ENCODE measurements at places on chromosomes 4 and X. TPM values are rescaled to one million over a fixed set of nuclear protein-coding genes. Genes with fewer than 3 reads are reported as not detected.

DNA sequence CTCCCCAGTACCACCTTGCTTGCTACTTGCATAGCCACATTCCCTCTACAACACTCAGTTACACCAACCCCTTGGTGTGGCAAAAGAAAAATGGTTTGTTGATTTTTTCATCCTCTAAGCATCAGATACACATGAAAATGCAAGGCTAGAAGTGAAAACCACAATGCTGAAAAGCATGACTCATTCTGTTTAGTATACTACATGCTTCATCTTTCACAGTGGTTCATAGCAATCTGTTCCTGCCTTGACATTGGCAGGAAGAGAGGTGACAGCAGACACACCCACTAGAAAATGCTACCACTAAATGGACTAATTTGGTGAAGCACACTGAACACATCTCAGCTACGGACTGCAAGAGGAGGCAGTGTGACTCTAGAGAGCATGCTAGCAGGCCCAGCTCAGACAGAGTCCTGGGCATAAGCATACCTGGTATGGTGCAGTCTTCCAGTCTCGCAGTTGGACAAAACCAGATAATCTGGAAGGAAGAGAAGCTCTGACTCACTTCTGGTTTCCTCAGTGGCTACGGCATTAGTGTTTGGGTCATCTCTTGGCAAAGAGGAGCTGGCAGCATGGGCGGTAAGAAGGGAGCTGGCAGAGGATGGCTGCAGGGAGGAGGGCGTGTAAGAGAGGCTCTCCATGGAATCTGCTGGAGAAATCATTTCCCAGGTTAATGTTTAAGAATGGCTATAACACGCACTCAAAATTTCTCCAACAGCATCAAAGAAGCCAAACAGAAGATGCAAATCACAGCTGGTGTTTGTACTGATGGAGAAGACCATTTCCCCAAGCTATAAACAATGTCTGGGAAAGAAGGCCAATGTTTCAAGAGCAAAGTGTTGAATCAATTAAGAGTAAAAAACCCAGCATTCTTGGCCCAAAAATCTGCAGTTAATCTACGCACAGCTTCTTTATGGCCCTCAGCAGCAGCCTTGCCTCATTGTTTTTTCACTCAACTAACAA, 37.8 kb downstream of the GAB3 start:
- no peak for DNase-seq

DNA sequence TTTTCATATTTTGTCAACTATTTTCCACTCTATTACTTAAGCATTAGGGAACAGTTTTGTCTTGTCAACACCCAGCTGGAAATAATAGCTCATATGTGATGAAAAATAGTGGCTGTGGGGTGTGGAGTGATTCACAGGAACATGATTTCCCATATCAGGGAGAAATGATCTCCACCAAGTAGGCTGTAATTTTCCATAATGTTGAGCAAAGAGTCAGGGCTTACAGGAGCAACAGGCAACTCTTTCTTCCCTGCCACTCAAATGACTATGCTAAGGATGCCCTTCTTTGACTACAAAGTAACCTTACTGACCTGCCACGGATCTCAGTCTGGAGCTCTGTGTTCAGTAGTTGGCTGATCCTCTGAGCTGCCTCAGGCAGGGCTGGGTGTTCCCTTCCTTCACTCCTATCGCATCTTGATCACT, 90.0 kb upstream of the GATB start:
- no peak for DNase-seq

DNA sequence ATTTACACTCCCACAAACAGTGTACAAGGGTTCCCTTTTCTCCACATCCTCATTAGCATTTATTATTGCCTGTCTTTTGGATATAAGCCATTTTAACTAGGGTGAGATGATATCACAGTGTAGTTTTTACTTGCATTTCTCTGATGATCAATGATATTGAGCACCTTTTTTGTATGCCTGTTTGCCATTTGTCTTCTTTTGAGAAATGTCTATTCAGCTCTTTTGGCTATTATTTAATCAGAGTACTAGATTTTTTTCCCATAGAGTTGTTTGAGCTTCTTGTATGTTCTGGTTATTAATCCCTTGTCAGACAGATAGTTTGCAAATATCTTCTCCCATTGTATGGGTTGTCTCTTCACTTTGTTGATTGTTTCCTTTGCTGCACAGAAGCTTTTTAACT, 190.6 kb downstream of the MAGEB17 start:
- no peak for DNase-seq

DNA sequence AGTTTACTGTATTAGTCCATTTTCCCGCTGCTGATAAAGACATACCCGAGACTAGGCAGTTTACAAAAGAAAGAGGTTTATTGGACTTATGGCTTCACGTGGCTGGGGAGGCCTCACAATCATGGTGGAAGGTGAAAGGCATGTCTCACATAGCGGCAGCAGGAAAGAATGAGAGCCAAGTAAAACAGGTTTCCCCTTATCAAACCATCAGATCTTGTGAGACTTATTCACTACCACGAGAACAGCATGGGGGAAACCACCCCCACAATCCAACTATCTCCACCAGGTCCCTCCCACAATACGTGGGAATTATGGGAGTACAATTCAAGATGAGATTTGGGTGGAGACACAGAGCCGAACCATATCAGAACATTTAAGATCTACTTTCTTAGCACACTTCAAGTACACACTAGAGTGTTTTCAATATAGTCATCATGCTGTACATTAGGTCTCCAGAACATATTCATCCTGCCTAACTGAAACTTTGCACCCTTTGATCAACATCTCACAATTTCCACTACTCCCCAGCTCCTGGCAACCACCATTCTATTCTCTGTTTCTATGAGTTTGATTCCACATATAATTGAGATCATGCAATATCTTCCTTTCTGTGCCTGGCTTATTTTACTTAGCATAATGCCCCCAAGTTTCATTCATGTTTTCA, 341.0 kb downstream of the ARHGAP24 start:
- DNase-seq = no peak

GRCh38 chrX:10083809-10084208, 73.0 kb upstream of the CLCN4 start:
- no peak for DNase-seq

GRCh38 chr4:114866901-114867670, 246.3 kb downstream of the NDST4 start:
- DNase-seq = no peak

DNA sequence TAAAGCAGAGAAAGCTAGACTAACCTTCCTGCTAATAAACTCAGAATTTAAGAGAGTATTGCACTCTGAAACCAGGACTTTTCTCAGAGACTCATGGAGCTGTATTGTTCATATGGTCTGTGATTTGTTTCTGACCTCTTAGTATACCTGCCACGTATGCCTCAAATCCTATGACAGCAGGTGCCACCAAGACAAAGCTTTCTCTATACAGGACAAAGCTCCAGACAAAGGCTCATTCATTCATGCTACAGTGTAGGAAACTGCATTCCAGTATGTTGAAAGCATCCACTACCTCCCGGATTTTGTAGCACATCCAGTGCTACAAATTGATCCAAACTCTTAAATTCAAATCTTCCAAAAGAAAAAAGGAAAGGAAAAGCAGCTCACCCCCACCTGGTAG, 178.3 kb downstream of the CHIC2 start:
- no peak for DNase-seq

GRCh38 chrX:96551322-96551872, 133.2 kb upstream of the DIAPH2 start:
- no peak for DNase-seq

DNA sequence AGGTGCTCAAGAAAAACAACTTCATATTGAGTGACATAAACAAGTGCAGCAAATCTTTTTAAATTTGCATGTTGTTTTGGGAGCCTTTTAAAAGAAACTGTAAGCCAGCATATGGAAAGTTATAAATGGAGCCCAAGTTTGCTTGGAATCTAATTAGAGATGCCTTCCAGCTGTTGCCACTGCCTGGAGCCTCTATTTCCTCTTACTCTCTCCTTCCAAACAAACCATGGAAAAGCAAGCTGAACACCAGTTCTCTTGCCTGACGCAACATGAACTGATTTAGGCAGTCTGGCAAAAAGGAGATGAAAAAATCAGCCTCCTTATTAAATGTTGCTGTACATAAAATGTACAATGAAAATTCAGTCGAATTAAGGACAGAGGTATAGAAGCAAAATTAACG, 21.5 kb downstream of the ARSJ start:
- no peak for DNase-seq

GRCh38 chr4:143199503-143199902, 14.8 kb downstream of the USP38 start:
- DNase-seq = no peak

DNA sequence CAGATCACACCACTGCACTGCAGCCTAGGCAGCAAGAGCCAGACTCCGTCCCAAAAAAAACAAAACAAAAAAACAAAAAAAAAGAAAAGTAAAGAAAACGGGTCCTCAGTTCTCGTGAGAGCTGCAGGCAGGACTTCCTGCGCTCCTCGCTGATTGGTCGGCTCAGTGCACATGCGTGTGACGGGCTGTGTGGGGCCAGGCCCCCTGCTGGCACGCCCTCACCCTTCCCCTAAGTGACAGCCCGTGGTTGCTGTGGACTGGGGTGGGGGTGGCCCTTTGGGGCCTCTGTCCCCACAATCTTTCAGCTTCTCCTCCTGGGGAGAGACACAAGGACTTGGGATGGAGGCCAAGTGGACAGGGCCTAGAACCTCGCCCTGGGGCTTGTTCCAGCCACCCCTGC, at the start of gene FAM9B:
TSS of gene FAM9B (minus strand) at position 139 of the 400 bp plus-strand sequence. CDS start 1,141 bp downstream, outside the sequence.
- DNase-seq = no peak

DNA sequence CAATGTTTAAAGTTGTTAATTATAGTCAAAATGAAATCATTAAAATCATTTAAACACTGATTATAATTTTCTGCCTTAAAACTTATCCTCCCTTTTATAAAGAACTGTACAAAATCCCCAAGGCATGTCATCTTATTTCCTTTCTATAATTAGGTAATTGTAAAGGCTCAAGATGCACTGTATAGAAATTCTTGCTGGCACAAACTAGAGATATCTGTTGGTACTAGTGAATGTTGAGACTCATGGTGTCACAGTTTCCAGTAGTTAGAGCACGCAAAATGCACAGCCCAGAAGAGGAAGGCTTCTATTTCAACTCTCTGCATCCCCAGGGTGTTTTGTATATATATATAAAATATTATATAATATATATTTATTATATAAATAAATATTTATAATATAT, 22.7 kb upstream of the PLA2G12A start:
- no peak for DNase-seq

DNA sequence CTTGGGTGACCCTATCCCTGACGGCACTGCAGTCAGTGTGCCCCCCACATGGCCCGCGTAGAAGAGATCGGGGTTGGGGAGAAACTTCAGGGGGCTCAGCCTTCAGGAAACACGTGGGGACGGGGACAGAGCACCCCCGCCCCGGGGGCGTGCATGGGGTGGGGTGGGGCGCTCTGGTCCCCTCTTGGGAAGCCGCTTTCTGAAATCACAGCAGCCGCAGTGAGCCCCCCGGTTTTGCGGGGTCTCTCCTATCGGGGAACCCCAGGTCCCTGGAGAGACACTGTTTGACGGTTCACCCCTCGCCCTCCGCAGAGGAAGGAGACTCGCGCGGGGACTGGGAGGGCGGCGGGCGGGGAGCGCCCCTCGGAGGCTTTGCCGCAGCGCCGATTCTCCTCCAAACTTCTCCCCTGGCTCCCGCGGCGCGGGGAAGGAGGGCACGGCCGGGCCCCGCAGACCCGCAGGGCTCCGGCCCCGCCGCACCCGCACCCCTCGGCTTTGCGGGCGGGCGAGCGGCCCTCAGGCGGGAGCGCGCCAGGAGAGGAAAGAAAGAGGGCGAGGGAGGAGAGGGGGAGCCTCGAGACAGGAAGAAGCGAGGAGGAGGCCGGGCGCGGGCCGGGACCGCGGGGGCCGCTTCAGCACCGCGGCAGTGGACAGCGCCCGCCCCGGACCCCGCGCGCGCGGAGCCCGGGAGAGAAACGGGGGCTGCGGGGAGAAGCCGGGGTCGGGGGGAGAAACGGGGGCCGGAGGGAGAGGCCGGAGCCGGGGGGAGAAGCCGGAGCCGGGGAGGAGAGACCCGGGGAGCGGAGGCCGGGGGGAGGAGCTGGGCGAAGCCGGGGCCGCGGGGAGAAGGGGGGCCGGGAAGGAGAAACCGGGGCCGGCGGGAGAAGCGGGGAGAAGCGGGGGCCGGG, 612 bp downstream of the CPLX1 start:
- DNase-seq = peak; percentile 46

- no peak for DNase-seq
These were observed 16.6 kb upstream of the PITX2 start for GRCh38 chr4:110639207-110640090.

GRCh38 chrX:11756354-11757318, 1.4 kb upstream of the MSL3 start:
- no peak for DNase-seq

GRCh38 chr4:55993994-55994663, 45.4 kb downstream of the CEP135 start:
- DNase-seq = no peak

DNA sequence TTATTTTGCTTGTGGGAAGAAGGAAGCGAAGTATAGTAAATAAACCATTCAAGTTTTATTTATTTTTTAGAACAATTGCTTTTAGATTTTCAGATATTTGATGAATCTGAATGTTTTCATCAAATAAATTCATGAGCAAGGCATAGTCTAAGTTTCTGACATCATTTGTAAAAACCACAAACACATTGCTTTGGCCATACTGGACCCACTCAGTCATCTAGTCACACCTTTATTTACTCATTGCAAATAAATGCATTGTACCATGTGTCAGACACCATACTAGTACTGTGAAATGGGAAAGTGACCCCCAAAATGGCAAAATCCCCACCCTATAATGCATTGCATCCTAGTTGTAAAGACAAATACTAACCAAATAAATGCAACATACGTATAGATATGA, 449.1 kb upstream of the SMIM31 start:
- DNase-seq = no peak

DNA sequence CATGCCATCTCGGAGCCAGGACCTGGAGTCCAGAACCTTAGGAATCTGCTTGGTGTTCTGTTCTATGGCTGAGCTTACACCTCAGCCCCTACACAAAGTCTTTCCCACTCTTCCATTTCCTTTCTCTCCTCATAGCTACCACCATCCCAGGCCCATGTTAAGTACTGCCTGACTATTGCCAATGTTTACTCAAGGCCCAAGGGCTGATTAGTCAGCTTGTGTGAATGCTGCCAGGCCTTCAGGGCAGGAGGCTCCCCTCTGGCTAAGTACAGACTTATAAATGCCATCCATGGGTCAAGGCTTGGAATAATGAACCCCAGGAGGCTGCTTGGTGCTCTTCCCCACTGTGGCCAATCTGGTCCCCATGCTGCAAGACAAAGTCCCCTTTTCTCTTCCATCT, 411.6 kb upstream of the MAGEB18 start:
- DNase-seq = no peak

XAGE1A gene
- polyA plus RNA-seq = not detected

SPANXB1 gene
- polyA plus RNA-seq = not detected

CCKAR gene
- polyA plus RNA-seq = 0.10 TPM

TBX22 gene
- polyA plus RNA-seq = 3.1 TPM

PRDM5 gene
- 23.6 TPM for polyA plus RNA-seq

CTSO gene
- polyA plus RNA-seq = 43.3 TPM

RGN gene
- polyA plus RNA-seq = 42.7 TPM

AREG gene
- polyA plus RNA-seq = 0.25 TPM

PAGE2 gene
- not detected for polyA plus RNA-seq

AFF1 gene
- polyA plus RNA-seq = 56.4 TPM

Data from left kidney (tissue), 8 donors.